ENCODE measurements at places on chromosomes 2 and 18.
A peak's percentile ranks its signal among the peaks of the same experiment; 100 is the strongest.

DNA sequence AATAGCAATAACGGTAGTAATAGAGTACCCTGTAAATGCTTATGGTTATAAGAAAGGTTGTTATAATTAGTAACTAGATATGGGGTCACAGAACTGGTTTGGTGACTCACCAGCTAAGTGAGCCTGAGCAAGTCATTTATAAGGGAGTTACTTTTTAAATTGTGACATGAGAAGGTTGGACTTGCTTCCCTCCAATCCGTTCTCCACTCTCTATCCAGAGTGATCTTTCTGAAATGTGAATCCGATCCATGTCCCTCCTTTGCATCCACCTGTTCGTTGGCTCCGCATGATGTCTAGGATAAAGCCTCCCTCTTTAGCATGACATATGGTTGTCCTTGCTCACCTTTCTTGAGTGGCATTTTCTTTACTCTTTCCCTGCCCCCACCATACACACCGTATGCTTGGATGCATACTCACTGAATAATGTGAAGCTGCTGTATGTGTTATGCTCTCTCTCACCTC, 83.1 kb downstream of the CDC42EP3 start:
- DNase-seq: no peak

DNA sequence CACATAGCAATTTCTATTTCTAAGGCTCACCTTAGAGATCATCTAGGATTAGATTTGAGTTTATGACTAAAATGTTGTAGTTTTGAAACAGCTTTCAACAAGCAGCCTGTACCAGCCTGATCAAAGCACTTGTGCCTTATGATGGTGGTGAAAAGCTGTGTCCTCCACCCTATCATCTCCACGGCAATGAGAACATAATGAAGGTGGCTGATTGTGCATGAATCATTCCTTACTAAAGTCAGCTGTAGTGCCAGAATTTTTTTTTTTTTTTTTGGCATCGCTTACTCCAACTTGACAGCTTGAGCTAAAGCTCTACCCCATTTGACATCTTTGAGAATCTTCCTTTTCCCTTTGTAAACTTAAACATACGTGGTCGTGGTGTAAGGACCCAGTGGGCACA, 86.0 kb downstream of the DCC start:
- no peak for DNase-seq

GRCh38 chr18:59419386-59419785, 60.3 kb upstream of the LMAN1 start:
- DNase-seq: no peak

GRCh38 chr2:57080035-57080434, 896.2 kb downstream of the CCDC85A start:
- DNase-seq: no peak

- DNase-seq: no peak
These were observed 231.6 kb downstream of the ATAD2B start for GRCh38 chr2:23695214-23695889.

DNA sequence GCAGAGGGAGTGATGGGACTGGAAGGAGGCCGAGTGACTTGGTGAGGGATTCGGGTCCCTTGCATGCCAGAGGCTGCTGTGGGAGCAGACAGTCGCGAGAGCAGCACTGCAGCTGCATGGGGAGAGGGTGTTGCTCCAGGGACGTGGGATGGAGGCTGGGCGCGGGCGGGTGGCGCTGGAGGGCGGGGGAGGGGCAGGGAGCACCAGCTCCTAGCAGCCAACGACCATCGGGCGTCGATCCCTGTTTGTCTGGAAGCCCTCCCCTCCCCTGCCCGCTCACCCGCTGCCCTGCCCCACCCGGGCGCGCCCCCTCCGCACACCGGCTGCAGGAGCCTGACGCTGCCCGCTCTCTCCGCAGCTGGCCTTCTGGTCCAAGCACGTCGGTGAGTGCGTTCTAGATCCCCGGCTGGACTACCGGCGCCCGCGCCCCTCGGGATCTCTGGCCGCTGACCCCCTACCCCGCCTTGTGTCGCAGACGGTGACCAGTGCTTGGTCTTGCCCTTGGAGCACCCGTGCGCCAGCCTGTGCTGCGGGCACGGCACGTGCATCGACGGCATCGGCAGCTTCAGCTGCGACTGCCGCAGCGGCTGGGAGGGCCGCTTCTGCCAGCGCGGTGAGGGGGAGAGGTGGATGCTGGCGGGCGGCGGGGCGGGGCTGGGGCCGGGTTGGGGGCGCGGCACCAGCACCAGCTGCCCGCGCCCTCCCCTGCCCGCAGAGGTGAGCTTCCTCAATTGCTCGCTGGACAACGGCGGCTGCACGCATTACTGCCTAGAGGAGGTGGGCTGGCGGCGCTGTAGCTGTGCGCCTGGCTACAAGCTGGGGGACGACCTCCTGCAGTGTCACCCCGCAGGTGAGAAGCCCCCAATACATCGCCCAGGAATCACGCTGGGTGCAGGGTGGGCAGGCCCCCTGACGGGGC, 4.6 kb downstream of the PROC start:
- DNase-seq: no peak

DNA sequence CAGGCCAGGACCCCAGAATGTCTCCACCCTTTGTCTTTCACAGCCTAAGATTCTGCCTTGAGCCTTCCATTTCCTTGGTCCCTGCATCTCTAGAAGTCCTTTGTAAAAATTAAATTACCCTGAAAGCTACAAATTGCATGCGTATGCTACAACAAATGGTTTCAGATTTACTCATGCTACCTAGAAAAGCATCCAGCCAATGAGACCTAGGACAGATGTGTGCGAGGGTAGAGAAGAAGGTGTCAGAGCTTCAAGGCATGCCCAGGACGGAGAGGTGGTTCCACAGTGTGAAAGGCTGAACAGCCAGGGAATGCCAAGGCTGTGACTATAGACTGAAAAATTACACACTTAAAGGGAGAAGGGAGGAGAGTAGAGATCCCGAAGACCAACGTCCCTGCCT, 40.2 kb downstream of the CCBE1 start:
- DNase-seq: no peak

DNA sequence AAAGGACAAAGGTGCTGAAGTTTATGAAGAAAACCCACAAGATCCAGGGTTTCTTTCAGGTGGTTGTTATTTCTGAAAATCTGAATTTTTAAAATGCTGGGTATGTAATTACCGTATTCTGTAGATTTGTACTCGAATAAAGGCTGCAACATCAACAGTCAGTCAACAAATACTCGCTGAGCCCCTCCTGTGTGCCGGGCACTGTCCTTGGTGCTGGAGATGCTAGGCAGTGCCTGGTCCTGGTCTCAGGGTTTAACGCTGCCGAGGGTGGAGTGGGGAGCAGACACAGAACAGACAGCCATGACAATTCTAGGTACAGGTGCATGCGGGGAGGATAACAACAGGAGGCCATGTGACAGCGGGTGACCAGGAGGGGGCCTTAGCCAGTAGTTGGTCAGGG, 27.2 kb upstream of the PDIA6 start:
- DNase-seq: no peak

GRCh38 chr18:28439870-28440269, 262.9 kb upstream of the CDH2 start:
- no peak for DNase-seq

GRCh38 chr2:16400127-16400623, 265.5 kb downstream of the CYRIA start:
- DNase-seq: no peak

- no peak for DNase-seq
These were observed 1.9 kb downstream of the CHRNG start for GRCh38 chr2:232541195-232541960.

GRCh38 chr2:239778042-239778851, 246.9 kb downstream of the NDUFA10 start:
- DNase-seq: peak; percentile 5

DNA sequence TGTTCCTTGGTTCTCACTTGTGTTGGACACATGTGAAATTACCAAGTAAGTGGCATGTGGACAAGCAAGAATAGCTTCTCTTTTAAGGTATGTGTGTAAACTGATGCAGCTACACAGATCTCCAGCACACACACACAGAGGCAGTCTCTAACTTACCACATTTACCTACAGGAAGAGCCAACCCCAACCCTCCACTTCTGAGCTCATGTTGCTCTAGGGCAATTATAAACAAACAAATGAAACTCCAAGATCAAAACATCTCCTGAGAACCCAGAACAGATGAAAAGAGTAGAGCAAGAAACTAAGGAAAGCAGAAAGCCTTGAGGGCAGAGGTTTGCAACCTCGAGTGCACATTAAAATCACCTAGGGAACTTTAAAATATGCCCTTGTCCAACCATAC, 16.0 kb upstream of the TMEM37 start:
- no peak for DNase-seq

DNA sequence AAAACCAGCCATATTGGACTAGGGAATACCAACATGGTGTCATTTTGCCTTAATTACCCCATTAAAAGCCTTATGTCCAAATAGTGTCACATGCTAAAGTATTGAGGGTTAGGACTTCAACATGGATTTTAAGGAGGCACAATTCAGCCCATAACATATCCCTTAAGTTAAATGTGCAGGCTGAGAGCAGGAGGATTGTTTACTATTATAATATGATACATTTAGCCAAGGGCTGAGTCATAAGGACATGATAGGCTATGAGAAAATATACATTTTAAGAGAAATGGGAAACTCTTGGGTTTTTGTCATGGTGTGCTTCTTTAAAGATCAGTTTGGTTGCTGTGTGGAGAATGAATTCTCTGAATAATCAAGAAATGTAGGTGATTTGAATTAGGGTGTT, 136.8 kb downstream of the RDH14 start:
- DNase-seq: no peak

GRCh38 chr18:36476433-36476832, 178.9 kb downstream of the FHOD3 start:
- no peak for DNase-seq

DNA sequence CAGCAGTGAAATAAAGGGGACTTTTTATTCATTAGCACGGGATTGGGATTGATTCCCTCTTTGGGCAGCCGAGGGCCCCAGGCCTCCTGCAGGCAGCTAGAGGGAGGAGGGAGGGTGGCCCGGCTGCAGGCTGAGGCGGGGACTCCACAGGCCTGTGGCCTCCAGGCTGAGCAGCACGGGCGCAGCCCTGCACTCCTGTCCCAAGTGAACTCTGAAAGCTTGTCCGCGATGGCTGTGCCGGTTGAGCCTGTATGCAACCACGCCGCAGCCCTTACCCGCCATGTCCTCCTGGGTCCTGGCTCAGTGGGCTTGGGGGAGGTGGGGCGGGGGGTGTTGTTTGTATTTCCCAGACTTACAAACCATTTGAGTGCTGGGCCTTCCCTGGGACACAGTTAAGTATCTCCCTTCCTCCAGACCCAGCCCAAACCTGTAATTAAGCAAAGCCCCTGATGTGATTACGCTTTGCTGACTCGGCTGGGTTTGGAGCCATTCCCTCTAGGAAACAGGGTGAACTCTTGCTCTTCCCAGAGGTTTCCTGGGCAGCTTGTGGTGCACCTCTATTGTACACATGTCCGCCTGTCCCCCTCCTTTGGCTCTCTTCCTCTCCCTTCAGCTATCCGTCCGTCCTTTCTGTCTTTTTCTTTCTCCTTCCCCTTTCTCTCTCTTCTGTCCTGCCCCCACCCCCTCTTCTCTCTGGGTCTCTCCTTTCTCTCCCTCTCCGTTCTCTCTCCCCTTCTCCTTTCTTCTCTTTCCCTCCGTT, 5.3 kb downstream of the GLI2 start:
- DNase-seq: no peak

DNA sequence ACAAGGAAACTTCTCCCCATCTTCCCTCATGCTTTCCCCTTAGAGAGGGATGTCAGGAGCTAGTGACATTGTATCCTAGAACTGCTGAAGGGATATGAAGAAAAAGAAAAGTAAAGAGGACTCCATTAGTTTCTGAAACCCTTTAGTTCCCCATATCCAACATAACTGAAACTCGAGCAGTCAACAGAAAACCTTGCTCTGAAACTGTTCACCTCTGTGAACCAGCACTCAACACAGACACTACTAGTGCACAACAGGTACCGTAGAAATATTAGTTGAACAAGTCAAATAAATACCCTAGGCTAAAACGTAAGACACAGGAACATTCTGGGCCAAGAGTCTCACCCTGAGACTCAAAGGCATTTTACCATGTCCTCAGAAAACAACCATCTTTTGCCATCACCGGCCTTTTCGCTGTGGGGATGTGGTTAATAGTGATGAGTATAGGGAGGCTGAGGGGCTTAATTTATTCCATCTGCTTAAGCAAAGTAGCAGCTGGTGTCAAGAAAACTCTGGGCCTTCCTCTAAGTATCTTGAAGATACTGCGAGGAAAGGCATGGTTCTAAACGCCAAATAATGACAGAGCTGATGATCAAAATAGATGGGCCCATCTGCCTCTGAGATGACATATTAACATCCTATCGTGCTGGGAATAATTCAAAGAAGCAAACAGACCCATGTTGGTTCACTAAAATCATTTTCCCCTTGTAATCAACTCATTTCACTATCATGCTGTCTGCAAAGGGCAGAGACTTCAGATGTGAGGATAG, 156.8 kb downstream of the STK39 start:
- no peak for DNase-seq

Measured in activated CD4-positive, alpha-beta T cell treated with anti-CD3 and anti-CD28 coated beads for 1 hour (primary cell).